PC-9 (cell line): ENCODE measurements at places on chromosomes 3 and 15. TPM values are rescaled to one million over a fixed set of nuclear protein-coding genes. Genes with fewer than 3 reads are reported as not detected.

- no peak for DNase-seq
- no peak overlapping the region for H3K27ac ChIP-seq
- H3K4me1 ChIP-seq, result no peaks in the 10 kb centered on the region
- H3K27me3 ChIP-seq, result peaks cover 34% of the 10 kb centered on the region
- H3K4me3 ChIP-seq, result no peak overlapping the region
These were observed 155.9 kb upstream of the FEZF2 start for GRCh38 chr3:62529230-62529629.

- no peaks in the 10 kb centered on the region for H3K27me3 ChIP-seq
- no peaks in the 10 kb centered on the region for H3K4me1 ChIP-seq
- DNase-seq, result no peak
- H3K36me3 ChIP-seq, result no peaks in the 10 kb centered on the region
These were observed 21.7 kb downstream of the GPR176 start for GRCh38 chr15:39898317-39898716.

DNA sequence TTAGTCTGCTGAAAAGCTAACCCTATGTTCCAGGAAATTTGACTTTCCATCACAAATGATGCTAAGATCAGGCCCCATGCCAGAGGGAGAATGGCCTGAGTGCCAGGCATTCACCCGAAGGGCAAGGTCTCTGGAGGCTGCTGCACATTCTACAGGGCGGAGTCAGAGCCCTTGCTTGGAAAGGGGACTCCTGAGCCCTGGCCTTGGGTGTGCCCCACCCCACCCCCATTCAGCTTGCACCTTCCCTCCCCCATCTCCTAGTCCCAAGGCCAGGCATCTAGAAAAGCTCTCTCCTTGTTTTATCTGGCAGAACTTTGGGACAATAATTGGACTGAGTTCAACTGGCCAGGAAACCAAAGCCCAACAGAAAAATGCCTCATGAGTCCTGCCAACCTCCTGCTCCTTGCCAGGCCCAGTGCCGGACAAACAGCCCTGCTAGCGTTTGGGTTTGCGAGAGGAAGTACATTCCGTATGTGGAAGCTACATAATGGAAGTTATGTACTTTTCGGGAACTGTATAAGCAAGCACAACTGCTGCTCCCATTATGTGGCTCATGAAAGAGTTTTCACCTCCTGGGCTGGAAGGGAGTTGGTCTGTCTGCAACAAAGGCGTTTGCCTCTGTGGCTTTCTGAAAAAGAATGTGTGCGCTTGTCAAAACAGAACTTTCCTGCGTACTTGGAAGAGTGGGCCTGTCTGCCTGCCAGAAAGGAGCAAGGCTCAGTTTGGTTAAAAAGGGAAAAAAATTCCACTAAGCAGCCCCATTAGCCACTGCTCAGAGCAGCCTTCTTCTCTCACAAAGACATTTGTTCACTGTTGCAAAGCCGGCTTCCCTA lies 321.5 kb upstream of the CTNNB1 start:
- H3K4me3 ChIP-seq, result no peak overlapping the region
- no peaks in the 10 kb centered on the region for H3K36me3 ChIP-seq
- no peaks in the 10 kb centered on the region for H3K27me3 ChIP-seq
- no peaks in the 10 kb centered on the region for H3K4me1 ChIP-seq
- H3K27ac ChIP-seq, result no peak overlapping the region
- no peak for DNase-seq

- peaks cover 29% of the 10 kb centered on the region for H3K4me1 ChIP-seq
- no peaks in the 10 kb centered on the region for H3K36me3 ChIP-seq
- H3K27me3 ChIP-seq, result no peaks in the 10 kb centered on the region
- H3K4me3 ChIP-seq, result no peak overlapping the region
- H3K27ac ChIP-seq, result no peak overlapping the region
These were observed 7.9 kb downstream of the VIPR1 start for GRCh38 chr3:42510325-42510724.

DNA sequence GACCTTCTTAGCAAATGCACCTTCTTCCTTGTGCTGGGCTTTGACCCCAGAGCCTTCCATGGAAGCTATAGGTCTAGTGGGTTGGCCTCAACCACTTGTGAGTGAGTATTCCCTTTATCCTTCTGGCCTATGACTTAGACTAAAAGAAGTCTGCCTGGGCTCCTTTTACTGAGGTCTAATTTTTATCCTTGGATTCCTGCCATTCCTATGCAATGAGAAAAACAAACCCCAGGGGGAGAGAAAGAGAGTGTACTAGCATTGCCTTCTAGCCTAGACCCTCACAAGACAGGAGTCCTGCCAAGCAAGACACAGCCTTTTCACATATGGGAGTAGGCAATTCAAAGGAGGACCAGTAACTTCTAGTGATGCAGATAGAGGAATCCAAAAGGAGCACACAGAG lies 155.4 kb downstream of the PPM1L start:
- no peaks in the 10 kb centered on the region for H3K4me1 ChIP-seq
- H3K36me3 ChIP-seq, result no peaks in the 10 kb centered on the region
- no peak overlapping the region for H3K4me3 ChIP-seq
- no peak overlapping the region for H3K27ac ChIP-seq

- peaks cover 46% of the 10 kb centered on the region for H3K4me1 ChIP-seq
- H3K27ac ChIP-seq, result no peak overlapping the region
- H3K4me3 ChIP-seq, result no peak overlapping the region
These were observed 25.2 kb downstream of the CCNL1 start for GRCh38 chr3:157134620-157135191.

CCDC13 gene
- total RNA-seq, result 0.41 TPM in 1 of 2 replicates, not detected in the other
